ENCODE measurements at places on chromosomes 12 and 14.

DNA sequence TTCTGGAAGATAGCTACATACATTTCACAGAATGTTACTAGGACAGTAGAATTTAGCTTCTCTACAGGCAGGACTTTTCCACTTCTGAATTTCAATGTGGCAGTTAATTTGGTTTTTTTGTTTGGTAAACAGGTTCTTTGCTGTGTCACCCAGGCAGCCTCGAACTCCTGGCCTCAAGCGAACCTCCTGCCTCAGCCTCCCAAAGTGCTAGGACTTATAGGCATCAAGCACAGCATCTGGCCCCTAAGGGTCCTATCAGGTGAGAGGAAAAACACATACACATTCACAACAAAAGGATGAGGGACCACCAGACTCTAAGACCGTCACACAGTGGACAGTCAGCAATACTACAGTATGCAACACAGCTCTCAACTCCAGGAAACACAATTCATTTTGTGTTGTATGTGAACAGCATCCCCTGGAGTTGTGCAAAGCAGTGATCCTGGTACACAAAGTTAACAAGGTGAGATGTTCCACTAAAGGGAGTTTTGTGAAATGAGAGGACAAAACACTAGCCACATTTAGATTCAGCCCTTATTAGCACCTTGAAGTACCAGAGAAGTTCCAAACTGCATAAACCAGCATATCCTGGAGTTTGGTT lies 6.9 kb downstream of the ATP2B1 start:
- no peak for DNase-seq

GRCh38 chr14:52129721-52130120 lies 60.9 kb upstream of the NID2 start:
- no peak for DNase-seq

DNA sequence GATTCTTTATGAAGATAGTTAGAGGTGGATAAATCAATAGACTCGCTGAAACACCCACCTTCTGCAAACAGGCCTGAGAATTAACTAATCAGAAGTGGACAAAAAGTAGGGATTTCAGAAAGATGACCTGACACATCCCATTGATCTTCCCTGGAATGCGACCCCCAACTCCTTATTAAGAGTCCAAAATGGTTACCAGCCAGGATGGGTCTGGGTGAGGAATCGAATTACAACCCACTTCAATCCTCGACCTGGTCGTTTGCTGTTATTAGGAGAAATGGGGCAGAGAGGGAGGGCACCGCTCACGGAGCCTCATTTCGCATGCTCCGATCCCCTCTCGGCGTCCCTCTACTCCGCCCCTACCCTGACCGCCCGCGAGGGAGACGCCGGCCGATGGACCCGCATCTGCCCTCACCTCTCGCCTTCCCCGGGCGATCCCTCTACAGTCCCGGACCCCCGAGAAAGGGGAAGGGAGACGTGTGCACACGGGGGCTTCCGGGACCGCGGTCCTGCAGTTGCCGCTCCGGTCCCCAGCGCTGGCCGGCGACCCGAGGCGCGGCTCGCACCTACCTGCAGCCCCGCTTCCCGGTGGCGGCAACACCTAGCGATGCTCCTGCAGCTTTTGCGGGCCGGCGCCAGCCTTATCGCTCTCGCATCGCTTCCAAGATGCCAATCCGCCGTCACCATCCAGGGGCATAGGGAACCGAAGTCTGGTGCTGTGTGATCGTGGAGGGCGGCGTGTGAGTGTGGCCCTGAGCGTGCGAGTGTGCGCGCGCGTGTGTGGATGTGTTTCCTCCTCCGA lies 69.3 kb upstream of the USP15 start:
- no peak for DNase-seq

DNA sequence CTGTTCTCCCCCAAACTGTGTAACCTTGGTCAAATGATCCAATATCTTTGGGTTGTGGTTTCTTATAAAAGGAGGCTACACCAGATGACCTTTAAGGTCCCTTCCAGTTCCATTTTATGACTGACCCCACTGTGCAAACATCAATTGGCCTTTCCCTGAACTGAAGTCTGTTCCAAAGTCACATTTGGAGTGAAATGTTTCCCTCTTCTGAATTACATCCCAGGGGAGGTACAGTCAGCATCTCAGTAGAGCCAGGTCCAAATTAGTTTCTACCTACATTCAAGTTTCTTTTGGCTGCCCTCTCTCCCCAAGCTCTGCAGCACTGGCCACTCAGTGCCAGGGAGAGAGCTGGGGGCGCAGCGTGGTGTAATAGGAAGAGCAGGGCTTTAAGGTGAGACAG lies 34.4 kb downstream of the LIMA1 start:
- DNase-seq, result no peak

DNA sequence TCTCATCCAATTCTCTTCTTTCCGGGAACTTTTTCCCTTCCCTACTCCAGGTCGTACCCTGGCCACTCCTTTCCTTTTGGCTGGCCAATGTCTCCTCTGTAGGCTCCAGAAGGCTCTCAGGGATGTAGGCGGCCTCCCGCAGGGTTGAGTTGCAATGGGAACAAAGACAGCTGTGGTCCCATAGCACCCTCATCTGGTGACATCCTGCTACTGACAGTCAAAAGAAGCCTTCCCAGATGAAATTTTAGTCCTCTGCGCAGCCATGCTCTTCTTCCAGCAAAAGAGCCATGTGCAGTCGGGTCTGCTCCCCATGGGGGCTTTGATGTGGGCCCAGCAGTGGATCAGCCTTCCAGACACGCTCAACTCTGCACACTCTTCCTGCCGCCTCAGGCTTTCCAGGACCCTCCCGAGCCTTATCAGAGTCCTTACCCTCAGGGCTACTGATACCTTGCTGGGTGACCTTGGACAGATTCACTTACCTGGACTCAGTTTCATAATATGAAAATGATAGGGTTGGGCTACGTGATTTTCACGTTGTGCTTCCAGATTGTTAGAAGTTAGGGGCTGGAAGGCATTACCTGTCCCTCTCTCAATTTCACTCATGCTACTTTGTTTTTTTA lies 5.5 kb upstream of the CELA1 start:
- peak; percentile 28 for DNase-seq

DNA sequence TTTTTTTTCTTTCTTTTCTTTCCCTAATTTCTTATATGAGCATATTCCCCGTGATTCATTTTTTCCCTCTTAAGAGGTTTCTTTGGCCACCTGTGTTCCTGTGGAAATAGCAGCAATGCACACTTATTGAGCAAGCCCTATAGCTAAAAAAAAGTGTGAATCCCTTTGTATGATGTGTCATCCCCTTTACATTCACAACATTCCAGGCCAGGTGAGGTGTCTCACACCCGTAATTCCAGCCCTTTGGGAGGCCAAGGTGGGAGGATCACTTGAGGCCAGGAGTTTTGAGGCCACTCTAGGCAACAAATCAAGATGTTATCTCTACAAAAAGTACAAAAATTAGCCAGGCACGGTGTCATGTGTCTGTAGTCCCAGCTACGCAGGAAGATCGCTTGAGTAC lies 700.4 kb upstream of the TBX3 start:
- DNase-seq, result no peak

DNA sequence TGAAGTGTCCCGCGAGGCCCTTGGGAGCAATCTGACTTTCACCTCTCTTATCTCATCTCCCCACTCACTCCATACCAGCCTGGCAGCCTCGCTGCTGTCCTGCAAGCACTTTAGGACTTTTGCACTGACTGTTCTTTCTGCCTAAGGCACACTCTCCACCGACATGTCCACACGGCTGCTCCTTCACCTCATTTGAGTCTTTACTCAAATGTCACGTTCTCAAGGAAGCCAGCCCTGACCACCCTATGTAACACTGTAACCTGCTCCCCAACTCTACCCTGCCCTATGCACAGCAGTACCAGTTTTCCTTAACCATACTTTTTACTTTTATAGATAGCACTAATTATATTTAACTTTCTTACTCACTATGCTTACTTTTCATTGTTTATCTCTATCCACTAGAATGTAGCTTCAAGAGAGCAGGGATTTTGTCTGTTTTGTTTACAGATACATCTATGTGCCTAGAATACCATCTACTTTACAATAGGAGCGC lies 32.0 kb downstream of the PRKD1 start:
- DNase-seq, result no peak

DNA sequence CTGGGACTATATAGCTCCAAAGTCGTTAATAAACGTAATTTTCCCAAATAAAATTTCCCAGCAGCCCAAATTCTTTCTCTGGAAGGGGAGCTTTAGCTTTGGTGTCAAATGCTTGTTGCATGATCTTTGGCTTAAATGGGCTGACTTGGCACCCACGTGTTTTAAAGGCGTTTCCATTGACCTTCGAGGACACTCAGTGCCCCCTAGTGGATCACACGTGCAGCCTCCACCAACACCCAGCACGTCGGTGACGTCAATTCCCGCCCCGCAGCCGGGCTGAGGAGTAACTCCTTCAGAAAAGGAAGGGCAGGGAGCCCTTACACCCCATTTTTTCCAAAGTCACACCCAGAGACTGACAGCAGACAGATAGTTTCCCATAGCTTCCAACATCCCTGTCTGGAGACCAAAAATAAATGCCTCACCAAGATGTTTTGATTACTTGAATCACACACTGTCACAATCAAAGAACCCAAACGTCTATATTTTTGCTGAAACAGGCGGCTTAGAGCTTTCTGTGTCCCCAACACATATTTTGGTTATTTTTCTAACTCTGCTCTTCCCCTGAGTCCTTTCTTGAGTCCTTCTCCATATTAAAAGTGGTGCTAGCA lies 707.9 kb downstream of the AACS start:
- DNase-seq, result no peak

GRCh38 chr12:47131011-47131410 lies 51.3 kb upstream of the AMIGO2 start:
- no peak for DNase-seq

GRCh38 chr14:39350866-39351265 lies 81.4 kb downstream of the FBXO33 start:
- DNase-seq, result no peak

DNA sequence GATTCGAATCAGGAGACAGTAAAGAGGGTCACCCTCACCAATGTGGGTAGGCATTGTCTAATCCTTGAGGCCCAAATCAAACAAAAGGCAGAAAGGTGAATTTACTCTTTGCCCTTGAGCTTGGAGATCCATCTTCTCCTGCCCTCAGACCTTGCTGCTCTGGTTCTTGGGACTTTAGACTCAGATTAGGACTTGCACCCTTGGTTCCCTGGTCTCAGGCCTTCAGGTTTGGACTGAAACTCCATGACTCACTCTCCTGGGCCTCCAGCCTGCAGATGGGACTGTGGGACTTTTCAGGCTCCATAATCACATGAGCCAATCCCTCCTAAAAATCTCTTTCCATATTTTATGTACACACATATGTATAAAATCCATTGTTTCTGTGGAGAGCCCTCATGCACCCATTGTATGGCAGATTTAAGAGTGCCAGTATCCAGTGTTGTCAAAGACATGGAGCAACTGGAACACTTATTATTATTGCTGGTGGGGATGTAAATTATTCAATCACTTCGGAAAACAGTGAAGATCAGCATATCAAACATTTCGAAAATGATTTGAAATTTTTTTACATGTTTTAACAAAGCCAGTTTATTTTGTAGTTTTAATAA lies 48.7 kb downstream of the EID3 start:
- no peak for DNase-seq

- DNase-seq, result no peak
These were observed 755 bp upstream of the PTPN6 start for GRCh38 chr12:6950401-6950801.

DNA sequence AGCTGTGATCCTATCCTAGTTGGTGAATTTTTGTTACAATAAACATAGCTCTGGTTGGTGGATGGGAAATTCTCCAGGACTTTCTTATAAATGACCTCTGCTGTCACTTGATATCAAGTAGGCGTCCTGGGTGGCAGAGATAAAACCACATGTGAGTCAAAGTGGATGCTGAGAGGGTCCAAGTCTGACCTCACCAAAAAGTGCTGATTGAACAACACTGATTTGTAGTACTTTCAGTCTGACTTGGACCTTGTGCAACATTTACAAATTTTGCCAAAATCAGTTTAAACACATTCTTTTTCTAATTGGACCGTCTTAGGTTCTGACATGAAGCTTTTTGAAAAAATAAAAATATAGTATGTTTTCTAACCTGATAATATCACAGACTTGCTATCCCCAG lies 585.6 kb downstream of the GALC start:
- no peak for DNase-seq

DNA sequence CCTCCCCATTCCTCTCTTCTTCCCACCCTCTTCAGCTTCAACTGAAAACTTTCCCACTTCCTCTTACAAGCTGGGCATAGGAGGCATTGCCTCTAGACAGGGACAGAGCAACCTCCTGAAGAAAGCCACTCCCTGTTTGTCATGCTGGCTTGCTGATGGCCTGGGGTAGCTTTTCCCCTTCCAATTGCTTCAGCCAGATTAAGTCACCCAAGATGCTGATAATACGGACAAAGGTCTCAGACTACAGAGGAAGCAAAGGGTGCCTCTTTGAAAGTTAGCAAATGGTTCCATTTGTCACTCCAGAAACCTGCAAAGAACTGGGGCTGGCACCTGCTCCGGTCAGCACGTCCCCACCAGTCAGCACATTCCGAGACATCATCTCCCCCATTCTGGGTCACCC lies 6.0 kb downstream of the KRT2 start:
- DNase-seq, result no peak
